Activated CD4-positive, alpha-beta T cell treated with anti-CD3 and anti-CD28 coated beads, Interleukin-2, amount 50 U/mL, for 48 hours (primary cell): ENCODE measurements at places on chromosomes 4 and X.

- DNase-seq = no peak
Measured at GRCh38 chrX:24748196-24748595, 54.5 kb downstream of the POLA1 start.

DNA sequence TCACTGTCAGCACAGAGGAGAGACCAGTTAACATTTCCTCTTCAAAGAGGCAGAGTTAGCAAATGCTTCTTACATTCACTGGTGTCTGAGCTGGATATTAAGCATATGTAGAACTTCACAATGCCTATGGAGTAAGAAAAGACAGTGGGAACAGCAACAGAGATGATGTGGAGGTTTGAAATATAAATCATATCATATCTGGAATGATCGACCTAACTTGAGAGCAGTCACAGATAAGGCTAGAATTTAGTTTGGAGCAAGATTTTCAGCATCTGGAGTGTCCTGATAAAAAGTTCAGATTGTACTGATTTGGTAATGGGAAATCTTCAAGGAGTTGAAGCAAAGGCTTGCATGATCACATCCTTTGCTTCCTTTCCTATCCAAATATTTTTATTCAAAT is 90.5 kb upstream of the ANKRD50 start:
- DNase-seq = no peak

- DNase-seq = no peak
Measured at GRCh38 chr4:2767705-2768074, 11.6 kb upstream of the TNIP2 start.

DNA sequence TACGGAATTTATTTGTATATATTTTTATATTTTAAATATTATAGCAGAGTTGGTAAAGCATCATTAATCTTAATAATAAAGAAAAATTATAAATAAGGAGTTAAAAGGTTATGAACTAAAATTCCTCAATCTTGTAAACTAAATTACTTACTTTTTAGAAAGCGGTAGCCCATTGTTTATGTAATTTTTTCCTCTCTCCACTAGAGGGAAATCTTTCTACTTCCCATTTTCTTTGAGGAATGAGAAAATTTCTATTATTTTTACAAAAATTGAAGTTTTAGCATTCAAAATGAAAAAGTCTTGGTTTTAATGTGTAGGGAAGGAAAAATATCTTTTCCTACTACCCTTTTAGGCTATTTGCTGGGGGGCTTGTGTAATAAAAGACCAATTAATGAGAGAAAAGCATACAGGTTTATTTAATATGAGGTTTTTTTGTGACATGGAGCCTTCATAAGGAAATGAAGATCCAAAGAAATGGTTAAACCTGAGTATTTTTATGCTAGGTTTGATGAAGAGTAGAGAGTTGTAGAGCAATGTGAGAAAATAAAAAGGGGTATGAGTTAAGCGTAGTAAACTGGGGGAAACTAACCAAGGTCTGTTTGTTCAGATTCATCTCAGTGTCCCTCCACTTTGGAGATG is 68.7 kb upstream of the ADAD1 start:
- no peak for DNase-seq

GRCh38 chrX:3582451-3582850 is 131.0 kb downstream of the PRKX start:
- DNase-seq = no peak

DNA sequence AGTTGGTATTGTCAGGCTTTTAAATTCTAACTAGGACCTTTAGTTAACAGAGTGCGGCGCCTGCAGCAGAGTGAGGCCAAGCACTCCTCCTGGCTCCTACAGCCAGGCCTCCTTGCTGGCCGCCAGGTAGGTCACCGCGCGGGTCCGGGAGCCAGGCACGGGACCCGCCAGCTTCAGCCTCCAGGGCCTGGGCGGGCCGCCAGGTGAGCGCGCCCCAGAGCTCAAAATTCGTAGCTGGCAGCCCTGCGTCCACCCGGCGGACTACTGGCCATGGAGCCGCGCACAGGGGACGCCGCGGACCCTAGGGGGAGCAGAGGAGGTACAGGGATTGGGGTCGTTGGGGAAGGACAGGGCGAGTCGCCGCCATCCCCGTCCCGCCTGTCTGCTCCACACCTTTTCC is at the start of gene MAGIX:
MAGIX (plus strand) TSS at position 139 of the 400 bp plus-strand sequence; CDS start at position 271, 132 bp downstream.
- DNase-seq = no peak
